ENCODE measurements at places on chromosomes 3 and 15.
A peak's percentile ranks its signal among the peaks of the same experiment; 100 is the strongest.

GRCh38 chr3:99957151-99957796, 139.6 kb downstream of the CMSS1 start:
- DNase-seq, result no peak

- no peak for DNase-seq
Observed at GRCh38 chr3:107813026-107813425, 277.8 kb downstream of the CD47 start.

- no peak for DNase-seq
Observed at GRCh38 chr3:167835953-167836352, 100.4 kb downstream of the SERPINI1 start.

- no peak for DNase-seq
Observed at GRCh38 chr3:50146316-50146901, 8.7 kb upstream of the SEMA3F start.

DNA sequence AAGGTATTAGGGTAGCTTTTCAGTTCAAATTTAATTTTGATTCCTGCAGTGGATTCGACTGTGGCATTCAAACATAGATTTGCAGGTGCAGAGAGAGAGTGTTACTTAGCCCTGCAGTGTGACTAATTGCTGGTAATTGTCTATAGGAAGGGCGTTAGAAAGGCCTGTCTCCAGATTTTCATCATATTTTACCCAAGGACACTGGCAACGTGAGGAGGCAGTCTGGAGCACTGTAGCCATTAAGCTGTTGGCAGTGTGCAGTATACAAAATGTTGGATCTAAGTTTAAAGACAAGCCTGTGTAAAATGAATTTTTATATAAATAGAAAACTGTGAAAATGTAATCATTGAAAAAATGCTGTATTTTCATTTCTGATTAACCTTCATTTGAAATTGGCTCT, 342.9 kb downstream of the CNTN4 start:
- DNase-seq, result no peak

DNA sequence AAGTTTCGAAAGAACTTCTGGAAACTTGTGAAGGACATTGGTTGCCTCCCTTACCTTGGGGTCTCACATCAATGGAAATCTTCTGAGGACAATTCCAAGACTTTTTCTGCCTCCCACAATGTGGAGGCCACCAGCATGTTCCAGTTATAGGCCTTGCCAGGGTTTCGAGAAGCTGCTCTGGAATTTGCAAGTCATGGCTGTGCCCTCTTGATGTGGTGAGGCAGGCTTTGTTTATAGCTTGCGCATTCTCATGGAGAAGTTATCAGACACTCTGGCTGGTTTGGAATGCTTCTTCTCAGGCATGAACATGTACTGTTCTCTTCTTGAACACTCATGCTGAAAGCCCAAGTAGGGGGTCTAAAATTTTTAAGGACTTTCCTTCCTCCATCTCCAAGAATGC, 4.1 kb downstream of the CXCR6 start:
- DNase-seq, result no peak

DNA sequence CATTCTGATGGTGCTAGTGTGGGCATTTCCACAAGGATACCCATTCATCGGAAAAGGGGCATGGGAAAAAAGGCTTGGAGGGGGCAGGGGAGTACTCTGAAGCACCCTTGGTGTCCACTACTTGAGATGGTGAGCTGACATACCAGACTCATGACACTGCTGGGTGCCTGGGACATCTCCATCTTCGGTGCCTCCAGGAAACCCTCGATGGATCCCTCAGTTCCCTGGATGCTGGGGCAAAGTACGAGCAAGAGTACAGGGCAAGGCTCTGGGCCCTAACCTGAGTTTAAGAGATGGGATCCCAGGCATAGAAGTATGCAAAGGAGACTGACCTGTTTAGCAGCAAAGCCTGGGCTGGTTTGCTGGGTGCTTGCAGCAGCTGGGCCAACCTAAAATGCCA, 5.2 kb upstream of the IP6K1 start:
- DNase-seq, result peak; percentile 53

GRCh38 chr15:63978511-63979261, 67.6 kb downstream of the DAPK2 start:
- peak; percentile 56 for DNase-seq

DNA sequence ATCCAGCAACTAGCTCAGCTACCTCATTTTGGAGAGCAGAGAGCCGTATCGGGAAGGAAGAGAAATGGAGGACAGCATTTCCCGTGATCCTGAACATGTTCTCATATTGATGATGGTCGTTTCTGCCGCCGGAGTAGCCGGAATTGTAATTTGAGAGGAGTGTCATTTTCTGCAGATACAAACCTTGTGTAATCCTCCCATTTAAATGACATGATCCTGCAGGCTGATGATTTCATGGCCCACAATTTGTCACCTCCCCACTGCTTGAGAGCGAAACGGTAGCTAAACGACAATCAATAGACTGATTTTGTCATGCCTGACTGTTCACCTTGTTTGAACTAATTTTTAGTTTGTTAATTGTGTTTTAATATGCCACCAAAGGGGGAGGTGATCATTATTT, 126.5 kb upstream of the CNTN6 start:
- DNase-seq, result no peak

- no peak for DNase-seq
Observed at GRCh38 chr15:99085413-99086326, 19.2 kb upstream of the SYNM start.

- no peak for DNase-seq
Observed at GRCh38 chr3:14335774-14336748, 66.3 kb upstream of the SLC6A6 start.

DNA sequence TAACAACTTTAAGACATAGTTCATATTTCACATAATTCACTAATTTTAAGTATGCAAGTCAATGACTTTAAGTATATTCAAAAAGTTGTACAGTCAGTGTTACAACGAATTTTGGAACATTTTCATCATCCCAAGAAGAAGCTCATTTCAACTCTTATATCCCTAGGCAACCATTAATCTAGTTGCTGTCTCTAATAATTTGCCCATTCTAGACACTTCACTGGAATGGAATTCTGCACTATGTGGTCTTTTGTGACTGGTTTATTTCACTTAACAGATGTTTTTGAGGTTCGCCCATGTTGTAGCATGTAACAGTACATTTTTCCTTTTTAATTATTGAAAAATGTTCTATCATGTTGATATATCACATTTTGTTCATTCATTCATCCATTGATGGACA, 104.2 kb upstream of the SPRED1 start:
- no peak for DNase-seq

DNA sequence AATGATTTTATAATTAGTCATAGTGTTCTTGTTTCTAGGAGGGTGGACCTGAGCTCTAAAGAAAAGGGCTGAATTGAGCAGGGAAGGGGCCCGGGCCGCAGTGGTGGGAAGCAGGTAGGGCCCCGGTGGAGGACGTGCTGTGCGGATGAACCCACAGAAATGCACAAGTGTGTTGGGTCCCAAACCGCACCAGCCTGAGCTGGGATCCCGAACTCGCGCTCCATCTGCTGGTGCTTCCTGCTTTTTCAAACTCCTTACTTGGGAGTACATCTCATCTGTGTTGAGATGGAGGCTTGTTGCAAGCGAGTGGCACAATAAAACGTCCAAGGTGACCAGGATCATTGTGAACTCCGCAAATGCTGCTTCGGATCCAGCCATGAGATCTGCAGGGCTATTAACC, 244.8 kb upstream of the IGF1R start:
- no peak for DNase-seq

DNA sequence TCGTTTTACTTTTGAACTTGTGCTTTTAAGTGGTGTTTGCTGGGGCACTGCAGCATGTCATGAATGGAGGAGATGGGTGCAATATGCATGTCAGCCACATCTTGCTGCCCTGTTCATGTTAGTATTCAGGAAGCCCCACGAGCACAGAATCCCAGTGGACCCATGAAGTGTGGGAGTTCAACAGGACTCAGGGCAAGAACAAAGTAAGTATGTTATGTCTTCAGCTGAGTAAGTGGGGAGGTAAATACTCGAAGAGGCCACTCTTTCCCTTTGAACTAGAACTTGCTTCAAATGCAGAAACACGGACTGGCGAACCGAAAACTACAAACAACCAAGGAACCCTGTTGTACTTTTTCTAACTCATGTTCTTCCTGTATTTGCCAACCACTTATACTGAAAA, 23.4 kb downstream of the SOX14 start:
- no peak for DNase-seq

DNA sequence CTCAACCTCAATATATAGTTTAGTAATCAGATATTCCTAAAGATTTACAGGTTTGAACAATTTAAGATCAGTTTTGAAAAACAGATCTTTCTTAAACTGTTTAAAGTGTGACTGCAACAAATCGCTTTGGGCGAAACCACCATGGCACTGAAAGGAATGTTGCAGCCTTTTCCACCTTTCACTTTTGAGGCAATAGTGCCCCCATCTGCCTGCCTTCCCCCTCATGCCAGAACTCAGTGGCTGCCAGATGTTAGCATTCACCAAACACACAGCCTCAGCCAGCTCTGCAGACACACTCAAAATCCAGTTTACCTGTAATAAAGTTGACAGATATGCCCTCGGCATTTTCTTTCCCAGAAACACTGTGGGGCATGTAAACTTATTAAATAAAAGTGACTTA, 3.3 kb downstream of the LYSMD4 start:
- DNase-seq, result no peak

- DNase-seq, result no peak
Observed at GRCh38 chr3:17938313-17938712, 195.9 kb upstream of the TBC1D5 start.

GRCh38 chr3:111368056-111368455, 173.9 kb upstream of the CD96 start:
- DNase-seq, result no peak

DNA sequence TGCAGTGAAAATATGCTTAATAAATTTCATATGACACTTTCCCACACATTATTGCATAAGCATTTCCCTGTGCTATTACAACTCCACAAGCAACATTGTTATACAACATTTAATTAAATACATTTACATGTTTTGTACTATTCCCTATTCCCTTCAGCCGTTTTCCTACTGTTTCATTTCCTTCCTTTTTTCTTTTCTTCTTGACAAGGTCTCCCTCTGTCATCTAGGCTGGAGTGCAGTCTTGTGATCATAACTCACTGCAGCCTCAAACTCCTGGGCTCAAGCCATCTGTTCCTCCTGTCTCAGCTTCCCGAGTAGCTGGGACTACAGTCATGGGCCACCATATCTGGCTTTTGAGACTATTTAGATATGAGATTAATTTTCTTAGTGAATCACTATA, 254.7 kb downstream of the NFKBIZ start:
- no peak for DNase-seq

DNA sequence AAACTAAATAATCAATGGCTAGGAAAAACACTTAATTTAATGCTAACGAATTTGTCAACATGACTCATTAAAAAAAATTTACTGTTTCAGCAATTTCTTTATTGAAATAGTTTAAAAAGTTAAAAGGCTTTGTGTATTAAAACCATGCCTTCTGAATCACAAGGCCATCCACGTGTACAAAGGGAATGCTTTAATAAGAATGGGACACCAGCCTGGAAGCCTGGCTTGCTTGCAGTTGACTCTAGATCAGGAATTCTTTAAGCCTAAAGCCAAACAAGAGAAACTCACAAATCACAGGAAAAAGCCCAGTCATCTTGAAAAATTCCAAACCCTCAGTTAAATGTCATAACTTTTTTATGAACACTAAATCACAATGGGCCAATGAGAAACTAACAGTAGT, 137.6 kb downstream of the PEAK1 start:
- no peak for DNase-seq

DNA sequence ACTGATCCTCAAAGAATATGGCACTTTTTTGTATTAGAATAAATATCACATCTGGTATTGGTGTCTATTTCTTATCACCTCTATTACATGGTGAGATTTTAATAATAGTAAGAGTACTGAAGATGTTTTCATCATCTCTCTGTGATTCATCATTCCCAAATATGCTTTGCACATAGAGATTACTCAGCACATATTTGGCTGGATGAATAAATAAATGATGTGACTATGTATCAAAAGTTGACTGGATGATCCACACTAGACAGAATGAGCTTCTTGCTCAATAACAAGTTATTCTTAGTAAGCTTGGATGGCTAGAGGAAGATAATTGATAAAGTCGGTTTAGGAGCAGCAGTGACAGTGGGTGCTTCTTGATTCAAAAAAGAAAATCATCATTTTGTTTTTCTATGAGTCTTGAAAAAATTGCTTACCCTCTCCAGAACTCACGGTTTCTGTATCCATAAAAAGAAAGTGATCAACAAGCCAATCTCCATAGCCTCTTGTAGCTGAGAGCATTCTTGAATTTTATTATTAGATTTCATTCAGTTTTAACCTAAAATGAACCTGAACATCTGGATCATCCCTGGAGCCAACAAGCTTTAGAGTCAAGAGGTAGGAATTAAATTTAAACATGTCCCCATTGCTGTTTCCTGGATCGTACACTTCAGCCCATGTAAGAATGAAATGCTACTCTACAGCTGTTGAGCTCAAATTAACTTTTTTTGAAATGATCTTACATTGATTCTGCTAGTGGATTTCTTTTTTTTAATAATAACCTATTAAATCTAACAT, 104.8 kb upstream of the OSTN start:
- DNase-seq, result no peak

DNA sequence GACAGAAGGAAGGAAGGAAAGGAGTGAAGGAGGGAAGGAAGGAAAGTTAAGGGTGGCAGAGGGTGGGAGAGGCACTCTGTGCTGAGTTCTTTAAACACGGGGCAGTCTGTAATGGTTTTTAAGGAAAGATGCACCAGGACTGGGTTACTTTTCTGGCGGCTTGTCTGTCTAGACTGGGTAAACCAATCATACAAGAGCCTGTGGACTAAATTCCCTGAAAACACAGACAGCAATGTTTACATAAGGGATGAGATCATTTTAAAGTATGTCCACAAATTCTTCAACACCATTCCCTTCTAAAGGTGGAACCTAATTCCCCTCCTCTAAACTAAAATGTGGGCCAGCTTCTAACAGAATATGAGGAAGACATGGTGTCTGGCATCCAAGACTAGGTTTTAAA, 235.5 kb upstream of the IGF1R start:
- no peak for DNase-seq

GRCh38 chr15:51706926-51707608, 25.8 kb downstream of the SCG3 start:
- no peak for DNase-seq

GRCh38 chr3:86563400-86563970, 427.5 kb downstream of the VGLL3 start:
- no peak for DNase-seq

- DNase-seq, result no peak
Observed at GRCh38 chr3:19937459-19938294, 3.7 kb upstream of the EFHB start.

GRCh38 chr3:108507902-108508301, 2.5 kb downstream of the MYH15 start:
- no peak for DNase-seq

DNA sequence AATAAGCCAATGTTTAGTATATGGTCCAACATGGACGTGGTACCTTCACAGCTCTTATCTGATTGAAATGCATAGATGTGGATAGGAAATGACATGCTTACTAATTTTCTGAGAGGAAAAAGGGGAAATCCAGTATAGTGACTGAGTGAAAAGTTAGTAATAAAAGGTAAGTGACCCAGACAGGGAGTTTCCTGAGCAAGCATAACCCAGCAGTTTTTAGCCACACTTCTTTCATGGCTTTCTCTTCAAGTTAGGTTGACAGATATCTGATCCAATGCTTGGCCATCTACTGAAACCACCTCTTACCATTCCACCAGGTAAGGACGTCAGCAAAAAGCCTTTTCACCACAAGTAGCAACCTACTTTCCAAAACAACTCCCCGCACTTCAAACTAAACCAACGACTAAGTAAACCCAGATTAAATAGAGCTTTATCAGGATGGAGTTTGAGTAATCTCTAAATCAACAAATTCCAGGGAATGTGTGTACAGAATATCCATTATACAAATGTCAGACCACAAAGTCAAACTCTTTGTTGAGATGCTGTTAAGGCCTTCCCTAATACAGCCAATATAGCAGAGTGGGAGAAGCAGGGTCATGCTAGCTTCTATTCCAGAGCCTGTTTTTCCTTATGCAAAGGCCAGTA, 329.7 kb downstream of the RORA start:
- no peak for DNase-seq

Measured in coronary artery (tissue), 2 donors.